ENCODE measurements at places on chromosomes 7 and 10.

DNA sequence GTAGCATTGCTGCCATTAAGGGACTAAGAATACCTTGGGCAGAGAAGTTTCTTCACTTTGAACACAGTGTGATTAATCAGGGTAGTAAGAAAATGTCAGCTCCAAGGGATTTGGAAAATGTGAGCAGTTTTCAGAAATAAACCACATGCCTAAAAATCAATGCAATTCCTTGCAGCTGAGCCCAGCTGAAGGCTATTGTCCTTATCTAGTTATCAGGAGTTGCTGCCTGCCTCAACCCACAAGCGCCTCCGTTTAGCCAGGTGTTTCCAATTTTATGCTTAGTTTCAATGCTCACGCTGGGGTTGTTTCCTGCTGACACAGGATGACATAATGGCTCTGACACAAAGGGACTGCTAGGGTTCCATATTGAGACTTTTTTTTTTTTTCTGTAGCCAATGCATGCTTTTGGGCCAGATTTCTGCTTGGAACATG lies 132.3 kb upstream of the ANK3 start:
- no peak for DNase-seq

- DNase-seq = no peak
These were observed 69.7 kb downstream of the PRSS58 start for GRCh38 chr7:142188154-142188553.

DNA sequence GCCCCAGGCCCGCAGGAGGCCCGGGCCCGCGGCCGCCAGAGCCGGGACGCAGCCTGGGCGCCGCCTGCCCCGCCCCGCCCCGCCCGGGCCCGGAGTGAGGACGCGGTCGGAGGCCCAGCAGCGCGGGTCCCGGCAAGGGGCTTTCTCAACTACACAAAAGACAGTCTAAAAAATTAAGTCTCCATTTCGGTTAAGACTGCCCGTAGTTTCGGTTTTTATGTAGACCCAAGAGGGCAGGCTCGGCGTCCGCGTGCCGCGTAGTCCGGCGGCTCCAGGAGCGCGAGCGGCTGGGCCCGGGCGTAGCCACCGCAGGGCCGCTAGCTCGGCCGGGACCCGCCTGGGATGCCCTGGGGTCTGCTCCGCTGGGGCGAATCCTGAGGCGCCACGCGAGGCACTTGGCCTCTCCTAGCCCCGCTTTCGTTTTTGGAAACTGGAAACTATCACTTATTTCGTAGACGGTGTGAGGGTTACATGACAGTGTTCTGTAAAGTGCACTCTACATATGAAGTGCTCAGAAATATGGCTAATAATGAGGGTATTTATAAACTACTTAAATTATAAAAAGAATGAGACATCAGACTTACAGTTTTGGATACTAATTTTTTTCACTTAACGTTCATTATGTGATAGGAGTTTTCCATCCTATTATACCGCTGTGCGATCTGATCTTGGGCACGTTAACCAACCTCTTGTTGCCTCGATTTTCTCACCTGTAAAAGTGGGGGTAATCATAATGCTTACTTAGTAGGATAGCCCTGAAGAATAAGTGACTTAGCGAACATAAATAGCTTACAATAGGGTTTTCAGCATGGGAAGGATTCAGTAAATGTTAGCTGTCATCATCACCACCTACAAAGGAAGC lies 573 bp downstream of the BLVRA start:
- DNase-seq = no peak

DNA sequence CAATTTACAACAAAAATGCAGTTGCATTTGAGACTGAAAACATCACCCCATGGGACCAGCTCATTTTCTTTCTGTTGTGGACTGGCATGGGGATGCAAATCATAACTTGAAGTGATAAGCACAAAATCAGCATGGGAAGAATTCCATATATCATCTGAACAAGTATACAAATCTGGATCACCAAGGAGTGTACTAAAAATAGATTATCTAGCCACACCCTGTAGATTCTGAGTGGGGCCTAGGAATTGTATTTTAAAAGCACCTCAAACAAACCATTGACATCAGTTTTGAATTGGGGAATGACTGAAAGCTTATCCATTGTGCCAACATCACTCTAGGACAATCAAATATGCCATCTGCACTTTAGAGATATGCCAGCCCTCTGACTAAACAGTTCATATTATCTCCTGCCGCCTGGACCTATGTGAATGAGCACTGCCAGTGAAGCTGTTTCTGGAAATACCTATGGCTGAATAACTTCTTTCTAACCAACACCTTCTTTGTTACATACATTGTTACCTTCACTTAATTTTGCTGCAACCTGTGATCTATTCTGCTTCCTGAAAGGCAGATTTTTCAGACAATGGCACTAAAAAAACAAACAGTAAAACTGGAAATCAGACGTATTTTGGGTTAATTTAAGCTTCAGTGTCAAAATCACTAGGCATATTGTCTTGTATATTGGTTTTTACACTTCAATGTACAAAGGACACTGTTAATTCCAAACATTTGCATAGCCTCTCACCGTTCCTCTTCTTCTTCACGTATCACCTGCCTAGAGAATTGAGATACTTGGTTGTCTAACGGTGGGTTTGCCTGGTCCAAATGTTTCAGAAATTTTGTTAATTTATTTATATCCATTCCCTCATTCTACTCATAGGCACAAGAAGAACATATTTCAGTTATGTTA lies 42.4 kb upstream of the HGF start:
- DNase-seq = no peak

DNA sequence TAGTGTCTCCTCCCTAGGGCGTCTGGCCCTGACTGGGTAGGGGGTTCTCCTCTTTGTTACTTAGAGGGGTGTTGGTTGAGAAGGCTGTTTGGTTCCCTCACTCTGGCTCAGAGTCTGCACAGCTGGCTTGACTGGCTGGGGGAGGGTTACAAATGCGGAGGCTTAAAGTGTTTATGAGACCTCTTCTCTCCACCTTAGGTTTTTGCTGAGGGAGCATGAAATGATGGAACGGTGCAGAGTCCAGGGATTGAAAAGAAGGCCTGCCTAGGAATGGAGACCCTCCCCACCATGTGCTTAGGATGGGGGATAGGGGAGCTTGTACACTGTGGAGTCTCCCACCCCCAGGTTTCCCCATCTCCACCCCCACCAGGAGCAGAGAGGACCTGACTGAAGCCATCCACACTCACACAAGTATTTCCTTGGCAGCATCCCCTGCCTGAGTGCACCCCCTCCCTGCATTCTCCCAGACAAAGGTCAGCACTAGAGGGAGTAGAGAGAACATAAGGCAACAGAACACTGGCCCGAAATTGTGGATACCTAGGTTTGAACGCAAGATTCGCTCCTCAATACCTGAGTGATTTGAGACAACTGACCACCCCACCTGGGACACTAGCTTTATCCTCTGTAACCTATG lies 1.7 kb upstream of the LDB1 start:
- peak; percentile 92 for DNase-seq

DNA sequence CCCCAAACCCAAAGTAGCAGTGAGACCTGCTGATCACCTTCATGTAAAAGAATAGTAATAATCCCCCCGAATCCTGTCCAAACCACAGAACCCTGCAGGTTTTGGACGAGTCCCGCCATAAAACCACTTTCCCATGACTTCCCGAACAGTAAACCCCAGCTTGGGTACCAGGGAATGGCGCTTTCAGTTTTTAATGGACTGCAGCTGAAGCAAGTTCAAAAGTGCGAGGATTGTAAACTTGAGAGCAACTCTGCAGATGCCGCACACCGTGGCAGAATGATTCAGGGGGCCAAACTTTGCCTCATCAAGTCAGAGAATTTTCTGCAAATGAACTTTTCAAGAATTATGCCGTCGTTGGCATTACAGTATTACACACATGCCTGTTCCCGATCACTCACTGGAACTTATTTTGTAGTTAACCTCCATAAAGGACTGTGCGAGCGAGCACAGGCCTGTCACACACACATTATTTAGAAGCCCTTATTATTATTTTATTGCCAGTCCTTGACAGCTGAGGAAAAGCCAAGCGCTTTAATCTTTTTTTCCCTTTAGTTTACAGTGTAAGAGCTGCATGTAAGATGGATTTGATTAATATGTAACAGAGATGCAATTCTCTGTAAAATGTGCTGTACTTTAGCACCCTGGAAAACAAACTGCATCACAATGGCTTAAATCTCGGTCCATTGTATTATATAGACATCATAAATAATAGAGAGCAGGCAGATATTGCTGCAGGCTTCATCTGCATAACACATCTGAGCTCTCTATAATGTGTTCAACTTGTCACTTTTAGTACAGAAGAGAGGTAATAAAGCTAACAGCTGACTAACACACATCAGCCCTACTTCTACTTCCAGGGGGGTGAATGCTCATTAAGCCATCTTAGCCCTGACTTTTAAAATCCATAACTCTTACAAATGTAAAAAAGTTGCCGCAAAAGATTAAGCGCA lies 493.5 kb upstream of the GALNT17 start:
- no peak for DNase-seq

Data from vagina (tissue), 2 donors.